Right forelimb (tissue), 1 donor: ENCODE measurements at places on chromosomes 4 and X.

GRCh38 chr4:121943941-121944340 is 7.9 kb downstream of the TRPC3 start:
- DNase-seq, result no peak

DNA sequence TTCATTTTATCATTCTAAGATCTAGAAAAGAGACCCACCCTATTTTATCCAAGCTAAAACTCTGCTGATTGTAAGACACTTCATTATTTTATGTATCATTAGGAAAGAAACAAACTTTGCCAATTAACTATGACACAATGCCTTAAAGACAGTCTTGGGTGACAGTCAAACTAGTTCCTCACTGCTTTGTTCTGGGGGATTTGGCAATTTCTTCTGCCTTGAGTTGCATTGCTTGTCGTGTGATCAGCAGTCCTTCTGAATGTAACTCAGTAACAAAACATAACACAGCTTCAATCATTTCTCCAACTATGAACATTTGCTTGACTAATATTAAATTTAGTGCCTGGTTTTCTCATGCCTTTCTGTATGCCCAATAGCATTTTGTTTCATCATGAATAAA is 577.9 kb upstream of the DIPK2B start:
- DNase-seq, result no peak

GRCh38 chrX:72306085-72306801 is 529 bp upstream of the CITED1 start:
- peak; percentile 49 for DNase-seq

GRCh38 chr4:139794158-139794954 is 128.7 kb downstream of the MGST2 start:
- DNase-seq, result no peak

DNA sequence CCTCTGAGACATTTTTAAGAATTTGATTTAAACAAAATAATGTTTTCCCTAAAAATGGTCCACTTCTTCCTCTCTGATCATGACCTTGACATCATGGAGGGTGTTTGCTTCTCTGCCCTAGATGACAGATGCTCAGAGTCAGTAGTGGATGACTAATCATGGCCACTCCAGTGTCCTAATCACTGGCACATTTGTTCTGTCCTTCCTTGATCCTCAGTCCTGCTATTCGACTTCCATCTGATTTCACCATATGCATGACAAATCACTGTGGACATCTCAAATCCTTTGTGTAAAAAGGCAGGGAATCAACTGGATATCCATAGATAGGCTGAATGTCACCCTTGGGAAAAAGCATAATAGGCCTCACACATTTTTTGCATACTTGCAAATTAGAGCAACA is 9.0 kb downstream of the CRMP1 start:
- no peak for DNase-seq

DNA sequence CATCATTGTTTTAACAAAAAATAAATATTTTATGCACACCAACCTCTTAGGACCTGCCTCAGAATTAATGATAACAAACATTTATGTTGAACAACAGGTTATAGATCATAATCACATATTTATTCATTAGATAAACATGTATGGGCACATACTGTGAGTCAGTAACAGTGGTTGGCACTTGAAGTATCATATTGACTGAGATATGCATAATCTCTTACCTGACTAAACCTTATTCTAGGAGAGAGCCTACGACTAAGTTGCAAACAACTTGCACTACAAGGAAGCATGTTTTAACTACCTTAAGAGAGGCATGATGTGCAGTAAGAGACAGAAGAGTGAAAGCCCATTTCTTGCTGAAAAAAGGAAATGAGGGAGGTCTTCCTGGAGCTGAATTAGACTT is 6.5 kb upstream of the DACH2 start:
- DNase-seq, result no peak

DNA sequence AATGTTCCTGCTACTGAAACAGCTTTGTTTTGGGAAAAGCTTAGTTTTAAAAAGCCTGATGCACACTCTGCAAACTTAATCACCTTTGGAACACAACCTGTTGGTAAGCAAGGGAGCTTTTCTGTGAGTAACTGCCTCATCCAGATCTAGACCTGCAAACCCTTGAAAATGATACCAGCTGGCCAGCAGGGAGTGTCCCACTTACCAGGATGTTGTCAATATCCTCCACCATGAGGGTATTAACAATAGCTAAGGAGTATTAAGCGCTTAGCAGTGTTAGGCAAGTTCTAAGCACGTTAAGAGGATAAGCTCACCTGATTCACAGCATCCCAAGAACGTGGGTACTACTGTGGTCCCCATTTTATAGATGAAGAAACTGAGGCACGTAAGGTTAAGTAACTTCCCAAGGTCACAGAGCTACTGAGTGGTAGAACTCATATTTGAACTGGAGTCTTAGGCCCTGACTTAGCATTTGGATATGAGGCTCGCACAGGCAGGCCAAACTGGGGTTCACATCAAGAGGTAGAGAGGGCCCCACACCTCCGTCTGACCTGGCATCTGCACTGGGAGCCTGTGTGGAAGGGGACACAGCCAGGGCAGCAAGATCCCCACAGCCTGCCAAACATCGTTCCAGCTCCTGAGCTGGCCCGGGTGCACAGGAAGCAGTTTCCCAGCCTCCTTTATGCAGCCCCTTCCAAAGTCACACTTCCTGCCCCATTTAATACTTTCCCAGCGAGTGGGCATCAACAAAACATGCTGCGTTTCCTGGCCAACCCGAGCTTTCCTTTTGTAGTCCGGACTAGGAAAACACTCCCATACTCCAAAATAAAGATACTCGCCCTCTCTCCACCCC is 32.7 kb downstream of the IRF2 start:
- DNase-seq, result no peak
